Transverse colon (tissue), 4 donors: ENCODE measurements at places on chromosomes 13 and 19. TPM values are rescaled to one million over a fixed set of nuclear protein-coding genes. Genes with fewer than 3 reads are reported as not detected.

GRCh38 chr19:16463341-16463990 lies 8.3 kb downstream of the EPS15L1 start:
- no peak overlapping the region for H3K4me3 ChIP-seq
- no peaks in the 10 kb centered on the region for H3K36me3 ChIP-seq
- no peak overlapping the region for H3K27ac ChIP-seq
- no peak for DNase-seq
- H3K4me1 ChIP-seq = peaks cover 27% of the 10 kb centered on the region

- H3K27me3 ChIP-seq = no peaks in the 10 kb centered on the region
- peaks cover 15% of the 10 kb centered on the region for H3K4me1 ChIP-seq
- no peak for DNase-seq
- no peak overlapping the region for H3K27ac ChIP-seq
- H3K36me3 ChIP-seq = no peaks in the 10 kb centered on the region
Observed at GRCh38 chr13:25881971-25882451, 169.8 kb downstream of the SHISA2 start.

- no peaks in the 10 kb centered on the region for H3K27me3 ChIP-seq
- no peaks in the 10 kb centered on the region for H3K36me3 ChIP-seq
- H3K4me1 ChIP-seq = no peaks in the 10 kb centered on the region
- no peak overlapping the region for H3K27ac ChIP-seq
- no peak for DNase-seq
Observed at GRCh38 chr13:29065142-29065541, 245.0 kb downstream of the MTUS2 start.

DNA sequence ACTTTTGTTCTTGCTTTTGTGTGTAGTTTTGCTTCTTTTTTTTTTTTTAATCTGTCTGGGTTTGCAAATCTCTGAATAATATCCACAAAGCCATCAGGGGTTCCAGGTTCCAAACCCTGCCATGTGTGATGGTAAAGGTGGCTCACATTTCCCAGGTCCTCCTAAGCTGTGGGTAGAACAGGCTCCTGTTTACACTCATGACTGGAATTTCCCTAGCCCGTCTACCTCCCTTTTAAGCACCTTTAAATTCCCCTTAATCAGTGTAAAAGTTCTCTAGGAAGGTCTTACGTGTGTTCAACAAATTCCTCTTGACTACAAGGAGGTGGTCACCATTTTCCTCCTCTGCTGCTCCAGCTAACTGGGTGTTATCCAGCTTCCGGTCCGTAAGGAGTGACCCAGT lies 62.8 kb downstream of the EFNB2 start:
- peaks cover 15% of the 10 kb centered on the region for H3K4me1 ChIP-seq
- H3K27ac ChIP-seq = peak overlapping the region; percentile 40
- no peaks in the 10 kb centered on the region for H3K27me3 ChIP-seq
- no peak overlapping the region for H3K4me3 ChIP-seq
- no peaks in the 10 kb centered on the region for H3K36me3 ChIP-seq

- DNase-seq = no peak
- no peaks in the 10 kb centered on the region for H3K36me3 ChIP-seq
- no peaks in the 10 kb centered on the region for H3K27me3 ChIP-seq
- peaks cover 7% of the 10 kb centered on the region for H3K4me1 ChIP-seq
- H3K4me3 ChIP-seq = no peak overlapping the region
Observed at GRCh38 chr13:75220238-75220542, 261.8 kb downstream of the TBC1D4 start.

The IGFL3 gene
- not detected for total RNA-seq

GRCh38 chr19:58453743-58454142 lies 2.3 kb downstream of the ZNF324B start:
- H3K4me1 ChIP-seq = peaks cover 9% of the 10 kb centered on the region
- no peaks in the 10 kb centered on the region for H3K27me3 ChIP-seq
- H3K36me3 ChIP-seq = no peaks in the 10 kb centered on the region
- H3K4me3 ChIP-seq = no peak overlapping the region

The CYP4F3 gene
- 16.3 TPM for total RNA-seq

DNA sequence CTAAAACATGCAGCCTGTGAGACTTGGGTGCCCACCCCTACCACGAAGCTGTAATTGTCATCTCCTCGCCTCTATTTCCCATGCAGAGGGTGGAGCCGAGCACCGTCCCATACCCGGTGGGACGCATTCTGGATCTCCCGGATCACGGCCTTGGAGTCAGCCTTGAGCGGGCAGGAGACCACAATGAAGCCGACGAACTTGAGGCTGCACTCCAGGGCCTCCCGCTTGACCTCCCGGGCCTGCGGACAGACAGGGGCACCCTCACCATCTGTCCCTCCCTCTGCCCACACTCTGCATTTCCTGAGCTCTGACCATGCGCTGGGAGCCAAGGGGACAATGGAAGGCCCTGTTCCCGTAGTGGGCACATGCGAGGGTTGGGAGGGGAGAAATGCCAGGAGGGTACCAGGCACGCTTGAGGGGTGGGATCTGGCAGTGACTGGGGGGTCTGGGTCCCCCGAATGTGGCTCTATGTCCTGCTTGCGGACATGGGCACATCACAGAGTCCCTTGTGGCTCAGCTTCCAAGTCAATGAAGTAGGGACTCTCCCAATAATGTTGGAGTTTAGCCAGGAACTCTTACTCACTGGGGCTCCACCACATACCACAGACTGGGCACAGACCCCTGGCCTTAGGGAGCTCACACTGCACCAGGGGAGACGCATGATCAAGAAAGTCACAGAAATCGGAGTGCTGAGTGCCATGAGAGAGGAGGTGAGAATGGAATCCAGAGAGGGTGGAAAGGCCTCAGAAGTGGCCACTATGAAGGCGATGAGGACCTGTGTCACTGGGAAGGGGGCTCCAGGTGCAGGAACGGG lies 9.2 kb upstream of the GMIP start:
- no peaks in the 10 kb centered on the region for H3K27me3 ChIP-seq
- H3K36me3 ChIP-seq = peaks cover 6% of the 10 kb centered on the region
- no peak for DNase-seq
- no peaks in the 10 kb centered on the region for H3K4me1 ChIP-seq

The GJA3 gene
- total RNA-seq = 0.14 TPM

DNA sequence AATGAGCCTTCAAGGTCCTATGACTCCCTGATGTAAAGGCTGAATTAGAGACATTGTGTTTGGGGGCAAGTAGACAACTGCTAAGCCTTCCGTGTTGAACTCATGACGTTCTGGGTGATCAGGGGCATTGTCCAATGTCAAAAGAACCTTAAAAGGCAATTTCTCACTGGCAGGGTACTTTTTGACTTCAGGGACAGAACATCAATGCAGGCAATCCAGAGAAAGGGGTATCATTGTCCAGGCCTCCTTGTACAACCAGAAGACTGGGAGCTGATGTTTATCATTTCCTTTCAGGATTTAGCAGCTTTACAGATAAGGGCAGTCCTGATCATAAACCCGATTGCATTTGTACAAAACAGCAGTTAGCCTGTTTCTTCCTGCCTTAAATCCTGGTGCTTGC lies 25.0 kb upstream of the SMAD9 start:
- H3K27ac ChIP-seq = no peak overlapping the region
- no peaks in the 10 kb centered on the region for H3K4me1 ChIP-seq
- no peaks in the 10 kb centered on the region for H3K27me3 ChIP-seq
- DNase-seq = no peak
- no peaks in the 10 kb centered on the region for H3K36me3 ChIP-seq

The NLRP11 gene
- not detected for total RNA-seq

- H3K4me1 ChIP-seq = peaks cover 39% of the 10 kb centered on the region
- H3K27ac ChIP-seq = peak overlapping the region; percentile 41
- DNase-seq = peak; percentile 75
- H3K27me3 ChIP-seq = no peaks in the 10 kb centered on the region
- no peaks in the 10 kb centered on the region for H3K36me3 ChIP-seq
Observed at GRCh38 chr19:43765109-43765876, 10.5 kb upstream of the SMG9 start.

- H3K36me3 ChIP-seq = no peaks in the 10 kb centered on the region
- no peaks in the 10 kb centered on the region for H3K27me3 ChIP-seq
- H3K4me3 ChIP-seq = peak overlapping the region; percentile 64
- H3K27ac ChIP-seq = peak overlapping the region; percentile 97
Observed at GRCh38 chr19:56314018-56314380, 640 bp downstream of the ZSCAN5A start.

The ZNF254 gene
- 21.7 TPM for total RNA-seq

- H3K27me3 ChIP-seq = no peaks in the 10 kb centered on the region
- no peaks in the 10 kb centered on the region for H3K4me1 ChIP-seq
- no peaks in the 10 kb centered on the region for H3K36me3 ChIP-seq
- no peak overlapping the region for H3K4me3 ChIP-seq
- DNase-seq = no peak
- H3K27ac ChIP-seq = no peak overlapping the region
Observed at GRCh38 chr13:71213252-71213821, 653.7 kb downstream of the DACH1 start.

GRCh38 chr19:31312009-31312676 lies 37.1 kb downstream of the TSHZ3 start:
- peaks cover 7% of the 10 kb centered on the region for H3K4me1 ChIP-seq
- H3K27me3 ChIP-seq = no peaks in the 10 kb centered on the region
- no peak overlapping the region for H3K27ac ChIP-seq

The TMEM150B gene
- 83.3 TPM for total RNA-seq

GRCh38 chr13:83048419-83048818 lies 833.9 kb downstream of the SLITRK1 start:
- no peaks in the 10 kb centered on the region for H3K36me3 ChIP-seq
- no peaks in the 10 kb centered on the region for H3K27me3 ChIP-seq
- H3K4me3 ChIP-seq = no peak overlapping the region
- no peaks in the 10 kb centered on the region for H3K4me1 ChIP-seq
- H3K27ac ChIP-seq = no peak overlapping the region

The PLPPR3 gene
- not detected for total RNA-seq

- H3K27me3 ChIP-seq = no peaks in the 10 kb centered on the region
- H3K27ac ChIP-seq = no peak overlapping the region
- no peak for DNase-seq
- H3K36me3 ChIP-seq = no peaks in the 10 kb centered on the region
- H3K4me3 ChIP-seq = no peak overlapping the region
Observed at GRCh38 chr13:40039061-40039460, 383.6 kb downstream of the COG6 start.

The PTGER1 gene
- 1.2 TPM for total RNA-seq

The RNF113B gene
- total RNA-seq = not detected

The PLIN5 gene
- total RNA-seq = 6.0 TPM

GRCh38 chr13:108195146-108195545 lies 20.2 kb downstream of the LIG4 start:
- H3K4me1 ChIP-seq = no peaks in the 10 kb centered on the region
- DNase-seq = no peak
- H3K4me3 ChIP-seq = no peak overlapping the region
- no peaks in the 10 kb centered on the region for H3K27me3 ChIP-seq
- no peak overlapping the region for H3K27ac ChIP-seq
- no peaks in the 10 kb centered on the region for H3K36me3 ChIP-seq

The CYP2F1 gene
- total RNA-seq = not detected

The CLEC17A gene
- 4.9 TPM for total RNA-seq

DNA sequence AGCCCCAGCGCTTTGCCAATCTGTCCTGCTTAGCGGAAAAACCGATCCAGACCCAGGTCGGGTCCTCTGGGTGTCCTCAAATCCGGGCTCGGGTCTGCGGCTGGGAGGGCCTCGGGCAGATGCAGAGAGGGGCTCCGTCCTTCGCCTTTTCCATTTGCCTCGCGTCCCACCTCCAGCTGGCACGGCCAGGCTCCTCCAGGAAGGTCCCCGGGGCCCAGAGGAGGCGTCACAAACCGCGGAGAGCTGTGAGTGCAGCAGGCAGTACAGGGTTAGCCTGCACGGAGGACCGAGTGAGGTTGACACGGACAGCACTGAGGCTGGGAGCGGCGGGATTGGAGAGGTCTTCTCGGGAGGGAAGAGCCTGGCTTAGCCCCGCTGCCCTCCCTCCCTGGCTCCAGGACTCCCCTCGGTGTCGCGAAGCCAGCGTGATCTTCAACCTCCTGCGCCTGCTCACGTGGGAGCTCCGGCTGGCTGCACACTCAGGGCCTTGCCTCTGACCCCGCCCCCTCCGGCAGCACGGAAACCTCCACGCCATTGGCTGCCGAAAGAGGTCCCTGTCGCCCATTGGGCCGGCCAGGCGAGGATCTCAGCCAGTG lies 2.8 kb upstream of the IFNL2 start:
- no peak for DNase-seq
- peaks cover 60% of the 10 kb centered on the region for H3K27me3 ChIP-seq
- no peaks in the 10 kb centered on the region for H3K4me1 ChIP-seq

The LHB gene
- total RNA-seq = 1.4 TPM

DNA sequence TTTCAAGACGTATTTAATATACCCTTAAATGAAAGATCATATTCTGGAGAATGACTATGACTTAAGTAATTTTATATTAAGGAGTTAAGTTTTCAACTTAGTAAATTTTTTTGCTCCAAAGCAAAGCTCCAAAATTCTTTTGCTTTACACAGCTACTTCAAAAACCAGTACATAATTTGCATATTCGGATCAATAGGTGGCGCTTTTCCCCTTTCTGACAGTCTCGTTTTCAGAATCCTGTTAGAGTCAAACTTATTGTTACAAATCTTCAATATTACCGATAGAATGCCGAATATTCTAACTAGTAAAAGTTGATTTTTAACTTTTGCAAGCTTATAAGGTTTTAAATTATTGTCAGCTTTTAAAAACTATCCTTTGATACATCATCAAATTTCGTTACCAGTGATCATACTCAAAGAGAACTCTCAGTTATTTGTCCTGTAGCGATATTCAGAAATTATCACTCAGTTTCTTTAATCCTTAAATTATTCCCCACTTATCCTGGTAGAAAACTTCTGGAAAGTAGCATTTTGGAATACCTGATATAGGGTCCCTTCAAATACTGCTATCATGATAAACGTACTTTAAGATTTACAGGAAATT lies 852.7 kb upstream of the KLHL1 start:
- H3K4me1 ChIP-seq = no peaks in the 10 kb centered on the region
- no peaks in the 10 kb centered on the region for H3K36me3 ChIP-seq
- H3K27me3 ChIP-seq = no peaks in the 10 kb centered on the region
- DNase-seq = no peak
- no peak overlapping the region for H3K27ac ChIP-seq

The CD22 gene
- 4.4 TPM for total RNA-seq

The CGB3 gene
- not detected for total RNA-seq

The STOML3 gene
- 0.55 TPM for total RNA-seq

- no peaks in the 10 kb centered on the region for H3K36me3 ChIP-seq
- H3K27ac ChIP-seq = no peak overlapping the region
- no peak for DNase-seq
- peaks cover 29% of the 10 kb centered on the region for H3K4me1 ChIP-seq
Observed at GRCh38 chr13:45051315-45051714, 62.0 kb downstream of the GPALPP1 start.

DNA sequence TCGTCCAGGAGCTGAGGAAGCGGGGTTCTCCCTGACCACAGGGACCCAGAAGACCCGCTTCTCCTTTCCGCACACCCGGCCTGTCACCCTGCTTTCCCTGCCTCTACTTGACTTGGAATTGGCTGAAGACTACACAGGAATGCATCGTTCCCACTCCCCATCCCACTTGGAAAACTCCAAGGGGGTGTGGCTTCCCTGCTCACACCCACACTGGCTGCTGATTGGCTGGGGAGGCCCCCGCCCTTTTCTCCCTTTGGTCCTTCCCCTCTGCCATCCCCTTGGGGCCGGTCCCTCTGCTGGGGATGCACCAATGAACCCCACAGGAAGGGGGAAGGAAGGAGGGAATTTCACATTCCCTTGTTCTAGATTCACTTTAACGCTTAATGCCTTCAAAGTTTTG lies 18.9 kb downstream of the VASP start:
- peak overlapping the region; percentile 6 for H3K27ac ChIP-seq
- H3K4me1 ChIP-seq = peaks cover 41% of the 10 kb centered on the region
- H3K27me3 ChIP-seq = no peaks in the 10 kb centered on the region
- H3K4me3 ChIP-seq = no peak overlapping the region
- no peaks in the 10 kb centered on the region for H3K36me3 ChIP-seq
- peak; percentile 68 for DNase-seq

The LENG1 gene
- 11.1 TPM for total RNA-seq

The ZNF563 gene
- total RNA-seq = 1.2 TPM

The LILRA5 gene
- total RNA-seq = not detected

The ZNF730 gene
- 0.75 TPM for total RNA-seq

The ERFL gene
- 1.9 TPM for total RNA-seq

The CIC gene
- total RNA-seq = 51.7 TPM

The IFNL4 gene
- not detected for total RNA-seq

The MCF2L gene
- 101 TPM for total RNA-seq

The ZNF284 gene
- 3.2 TPM for total RNA-seq
